ENCODE measurements at places on chromosomes 6 and 20.
A peak's percentile ranks its signal among the peaks of the same experiment; 100 is the strongest.

DNA sequence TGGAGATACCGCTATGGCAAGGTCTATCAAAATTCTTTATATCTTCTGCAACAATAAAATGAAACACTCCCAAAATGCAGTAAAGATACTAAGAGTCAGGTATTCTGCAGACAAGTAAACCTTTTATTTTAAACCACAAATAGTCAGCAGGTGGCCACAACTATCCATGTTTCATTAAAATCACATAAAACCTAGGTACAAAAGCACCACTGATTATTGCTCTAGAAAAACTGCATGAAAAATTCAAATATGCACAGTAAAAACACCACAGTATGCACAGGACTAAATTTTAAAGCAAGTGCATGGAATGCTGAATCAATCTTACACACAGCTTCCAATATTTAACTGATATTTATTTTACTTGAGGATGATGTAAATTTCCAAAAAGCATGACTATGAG, 33.3 kb downstream of the HMGN3 start:
- DNase-seq: no peak

DNA sequence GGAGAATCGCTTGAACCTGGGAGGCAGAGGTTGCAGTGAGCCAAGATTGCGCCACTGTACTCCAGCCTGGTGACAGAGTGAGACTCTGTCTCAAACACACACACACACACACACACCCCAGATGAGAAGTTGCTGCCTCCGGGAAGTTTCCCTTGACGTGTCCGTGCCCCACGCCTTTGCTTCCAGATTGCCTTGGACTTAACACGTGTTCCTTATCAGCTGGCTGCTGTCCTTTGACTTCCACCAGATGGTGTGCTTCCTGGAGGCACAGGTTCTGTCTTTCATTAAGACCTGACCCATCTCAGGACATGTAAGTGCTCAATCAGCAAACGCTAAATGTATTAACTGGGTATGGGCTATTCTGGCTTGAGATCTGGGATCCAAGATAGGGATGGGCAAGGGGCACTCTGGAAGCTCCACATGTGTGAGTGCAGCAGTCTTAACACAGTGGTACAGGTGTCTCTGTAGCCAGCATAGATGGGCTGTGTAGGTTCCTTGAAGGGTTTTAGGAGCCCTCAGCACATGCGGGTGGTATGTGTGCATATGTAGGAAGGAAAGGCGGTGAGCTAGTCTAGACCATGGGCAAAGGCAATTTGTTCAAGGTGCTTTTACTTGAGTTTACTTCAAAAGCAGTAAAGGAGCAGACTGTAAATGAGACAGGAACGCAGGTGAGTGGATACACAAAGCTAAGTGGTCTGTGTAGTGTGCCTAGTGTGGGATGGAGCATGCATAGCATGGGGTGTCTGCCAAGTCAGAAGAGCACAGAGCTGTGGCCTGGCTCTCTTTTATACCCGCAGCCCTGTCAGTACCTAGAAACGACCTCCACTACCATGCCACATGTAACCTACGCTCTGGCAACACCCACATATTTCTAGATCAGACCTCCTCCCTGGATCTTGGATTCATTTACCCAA, 11.6 kb downstream of the PIGT start:
- DNase-seq: no peak

- DNase-seq: no peak
Observed at GRCh38 chr6:165206798-165207197, 102.6 kb downstream of the C6orf118 start.

- no peak for DNase-seq
Observed at GRCh38 chr6:110823146-110823545, 7.9 kb upstream of the CDK19 start.

GRCh38 chr6:135358251-135358821, 139.2 kb downstream of the AHI1 start:
- peak; percentile 77 for DNase-seq

- peak; percentile 70 for DNase-seq
Observed at GRCh38 chr6:136077834-136078576, 172.1 kb downstream of the MTFR2 start.

GRCh38 chr20:60820149-60820548, 431.9 kb upstream of the CDH4 start:
- no peak for DNase-seq

GRCh38 chr6:56691814-56692213, 49.1 kb upstream of the DST start:
- DNase-seq: no peak

GRCh38 chr6:148445620-148446019, 103.0 kb downstream of the SASH1 start:
- DNase-seq: peak; percentile 77

- DNase-seq: no peak
Observed at GRCh38 chr6:124524491-124525200, 437.6 kb upstream of the RNF217 start.

GRCh38 chr20:10714236-10714975, 40.6 kb upstream of the JAG1 start:
- DNase-seq: no peak

DNA sequence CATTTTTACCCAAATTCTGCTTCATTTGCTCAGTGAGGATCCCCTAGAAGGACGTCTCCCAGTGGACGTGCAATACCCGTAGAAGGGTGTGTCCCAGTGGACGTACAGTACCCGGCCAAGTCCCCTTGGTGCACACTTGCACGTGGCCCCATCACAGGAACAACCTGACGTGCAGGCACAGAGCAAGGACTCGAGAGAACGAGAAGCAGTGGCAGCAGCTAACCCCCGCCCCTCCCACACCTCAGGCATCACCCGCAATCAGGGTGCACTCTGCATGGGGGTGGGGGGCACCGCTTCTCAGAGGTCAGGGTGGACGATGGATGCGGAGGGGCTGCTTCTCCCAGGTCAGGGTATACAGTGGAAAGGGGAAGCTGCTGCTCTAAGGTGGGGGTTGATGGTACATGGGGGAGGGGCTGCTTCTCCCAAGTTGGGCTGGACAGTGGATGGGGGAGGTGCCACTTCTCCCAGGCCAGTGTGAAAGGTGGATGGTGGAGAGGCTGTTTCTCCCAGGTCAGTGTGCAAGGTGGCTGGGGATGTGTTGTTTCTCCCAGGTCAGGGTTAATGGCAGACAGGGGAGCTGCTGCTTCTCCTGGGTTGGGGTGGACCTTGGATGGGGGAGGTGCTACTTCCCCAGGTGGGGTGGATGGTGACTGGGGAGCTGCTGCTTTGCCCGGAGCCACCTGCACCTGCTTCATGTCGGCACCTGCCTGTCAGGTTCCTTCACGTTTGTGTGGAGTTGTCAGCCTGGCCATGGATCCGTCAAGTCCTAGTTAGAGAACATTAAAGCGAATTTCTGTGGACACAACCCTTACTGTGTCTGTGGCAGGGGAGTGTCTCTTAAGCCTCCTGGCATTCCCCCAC, 1.0 kb upstream of the THBS2 start:
- DNase-seq: no peak

GRCh38 chr20:49821870-49822331, 9.3 kb downstream of the SLC9A8 start:
- DNase-seq: peak; percentile 32

GRCh38 chr6:141677598-141678211, 455.0 kb upstream of the GJE1 start:
- DNase-seq: peak; percentile 24

- peak; percentile 31 for DNase-seq
Observed at GRCh38 chr6:33199687-33200218, 712 bp downstream of the RXRB start.

GRCh38 chr6:151005896-151006632, 140.6 kb downstream of the MTHFD1L start:
- no peak for DNase-seq

- no peak for DNase-seq
Observed at GRCh38 chr6:78505178-78505577, 362.2 kb upstream of the IRAK1BP1 start.

- no peak for DNase-seq
Observed at GRCh38 chr6:43361269-43361668, 8.2 kb downstream of the ZNF318 start.

DNA sequence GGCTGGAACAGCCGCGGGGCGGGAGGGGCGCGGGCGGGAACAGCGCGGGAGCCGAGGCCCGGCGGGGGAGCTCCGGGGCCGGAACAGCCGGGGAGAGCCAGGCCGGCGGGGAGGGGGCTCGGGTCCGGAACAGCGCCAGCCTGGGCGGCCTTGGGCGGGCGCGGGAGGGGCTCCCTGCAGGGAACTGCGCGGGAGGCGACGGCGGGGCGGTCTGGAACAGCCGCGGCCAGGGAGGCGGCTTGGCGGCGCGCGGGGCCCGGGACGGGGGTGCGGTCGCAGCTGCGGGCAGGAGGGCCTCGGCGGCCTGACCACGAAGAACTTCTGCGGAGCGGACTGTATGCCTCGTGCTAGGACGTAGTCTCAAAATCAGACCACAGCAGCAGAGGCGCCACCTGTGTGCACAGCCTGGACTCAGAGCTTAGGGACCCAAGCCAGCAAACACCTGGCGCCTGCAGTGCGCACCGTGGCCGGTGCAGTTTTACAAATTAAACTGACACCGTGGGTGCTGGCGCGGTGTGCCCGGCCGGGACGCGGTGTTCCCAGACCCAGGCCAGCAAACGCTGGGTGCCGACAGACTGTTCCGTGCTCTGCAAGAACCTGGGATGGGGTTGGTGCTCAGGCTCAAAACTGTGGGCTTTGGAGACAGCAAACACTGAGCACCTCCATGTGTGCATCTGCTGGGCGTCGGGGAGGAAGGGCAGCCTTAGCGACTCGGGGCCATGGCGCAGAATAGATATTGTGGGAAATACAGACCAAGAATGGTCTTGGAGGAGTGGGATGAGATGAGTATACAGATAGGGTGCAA, 572 bp downstream of the ZNF341 start:
- peak; percentile 59 for DNase-seq

GRCh38 chr6:53436526-53437303, 88.0 kb upstream of the ELOVL5 start:
- DNase-seq: peak; percentile 7

- no peak for DNase-seq
Observed at GRCh38 chr20:8433291-8433690, 301.2 kb downstream of the PLCB1 start.

DNA sequence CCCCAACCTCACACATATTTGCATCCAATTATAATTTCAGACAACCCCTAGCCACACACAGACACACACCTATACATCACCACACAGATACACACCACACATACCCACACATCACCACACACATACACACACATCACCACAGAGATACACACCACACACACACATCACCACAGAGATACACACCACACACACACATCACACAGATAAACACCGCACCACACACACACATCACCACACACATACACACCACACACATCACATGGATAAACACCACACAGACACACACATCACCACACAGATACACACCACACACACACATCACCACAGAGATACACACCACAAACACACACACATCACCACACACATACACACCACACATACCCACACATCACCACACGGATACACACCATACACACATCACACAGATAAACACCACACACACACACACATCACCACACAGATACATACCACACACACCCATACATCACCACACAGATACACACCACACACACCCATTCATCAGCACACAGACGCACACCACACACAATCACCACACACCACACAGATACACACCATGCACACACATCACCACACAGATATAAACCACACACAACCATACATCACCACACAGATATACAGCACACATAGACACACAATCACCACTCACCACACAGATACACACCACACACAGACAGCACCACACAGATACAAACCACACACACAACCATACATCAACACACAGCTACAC, 74.6 kb downstream of the GRM4 start:
- DNase-seq: no peak

- no peak for DNase-seq
Observed at GRCh38 chr6:38617856-38618255, 21.9 kb downstream of the BTBD9 start.

- DNase-seq: no peak
Observed at GRCh38 chr20:2169456-2170088, 67.9 kb downstream of the STK35 start.

GRCh38 chr6:138586638-138587037, 87.3 kb upstream of the NHSL1 start:
- no peak for DNase-seq

GRCh38 chr20:15699431-15700146, 873.7 kb downstream of the KIF16B start:
- DNase-seq: no peak

- peak; percentile 89 for DNase-seq
Observed at GRCh38 chr6:84763003-84763885, 1.2 kb downstream of the TBX18 start.

- no peak for DNase-seq
Observed at GRCh38 chr6:113625850-113626249, 231.3 kb upstream of the MARCKS start.

DNA sequence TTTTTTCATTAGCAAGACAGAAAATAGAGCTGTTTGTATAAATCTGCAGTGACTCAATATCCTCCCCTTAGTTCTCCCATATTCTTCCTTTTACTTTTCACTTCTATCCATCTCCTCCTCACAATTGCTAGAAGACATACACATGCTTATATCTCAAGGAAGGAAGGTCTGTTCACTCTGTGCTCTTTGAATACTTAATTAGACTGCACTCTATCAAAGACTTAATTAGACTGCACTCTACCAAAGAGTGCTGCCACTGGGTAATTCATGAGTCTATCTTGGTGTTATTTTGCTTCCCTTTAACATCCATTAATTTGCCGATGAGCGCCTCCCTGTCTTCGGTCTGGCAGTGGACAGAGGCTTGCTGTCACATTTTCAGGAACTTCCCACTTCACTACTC, 241.9 kb downstream of the ADGB start:
- no peak for DNase-seq

GRCh38 chr20:63576311-63576710, 2.3 kb upstream of the HELZ2 start:
- no peak for DNase-seq

DNA sequence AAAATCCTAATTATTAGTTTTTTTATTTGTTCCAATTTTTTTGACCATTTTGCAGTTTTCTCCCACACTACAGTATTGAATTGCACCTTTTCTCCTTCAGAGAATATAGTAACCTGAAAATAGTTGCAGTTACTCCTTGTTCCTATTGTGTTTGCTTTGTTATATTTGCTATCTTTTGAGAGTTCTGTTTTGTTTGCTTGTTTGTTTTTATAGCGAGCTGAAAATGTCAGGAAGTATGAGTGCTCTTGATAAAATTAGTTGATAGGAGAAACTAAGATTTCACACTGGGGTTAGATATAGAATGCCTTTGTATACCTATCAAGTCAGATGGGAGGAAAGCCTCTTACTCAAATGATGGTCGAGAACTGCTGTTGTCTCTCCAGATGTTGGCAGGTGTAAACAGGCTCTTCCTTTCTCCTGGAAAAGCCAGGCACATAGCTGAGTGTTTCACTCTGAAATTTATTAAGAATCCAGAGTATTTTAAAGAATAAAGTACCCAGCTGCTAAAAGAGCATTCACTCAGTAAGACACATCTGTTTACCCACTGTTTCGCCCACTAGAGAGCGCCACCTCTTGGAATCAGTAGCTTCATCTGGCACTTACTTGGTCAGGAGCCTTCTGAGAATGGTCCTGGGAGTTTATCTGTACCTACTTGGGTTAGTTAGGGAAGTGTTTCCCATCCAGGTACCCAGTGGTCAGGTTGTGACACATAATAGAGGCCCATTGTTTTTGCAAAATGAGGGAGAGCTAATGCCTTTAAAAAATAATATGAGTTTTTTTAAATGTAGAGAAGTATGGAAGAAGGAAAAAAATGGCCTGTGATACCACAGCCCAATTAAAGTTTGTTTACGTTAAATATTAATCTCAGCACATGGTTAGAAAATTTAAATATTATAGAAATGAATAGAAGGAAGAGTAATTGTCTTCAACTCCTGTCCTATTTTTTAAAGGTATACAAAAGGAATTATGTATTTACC, 11.2 kb downstream of the NT5DC1 start:
- DNase-seq: peak; percentile 65

All from brain microvascular endothelial cell (primary cell).